CD8-positive, alpha-beta memory T cell (primary cell): ENCODE measurements at places on chromosomes 13 and 19.

- H3K36me3 ChIP-seq = no peaks in the 10 kb centered on the region
- H3K4me3 ChIP-seq = no peak overlapping the region
- no peak for DNase-seq
- no peaks in the 10 kb centered on the region for H3K4me1 ChIP-seq
These were observed 86.8 kb downstream of the EDNRB start for GRCh38 chr13:77831866-77832265.

DNA sequence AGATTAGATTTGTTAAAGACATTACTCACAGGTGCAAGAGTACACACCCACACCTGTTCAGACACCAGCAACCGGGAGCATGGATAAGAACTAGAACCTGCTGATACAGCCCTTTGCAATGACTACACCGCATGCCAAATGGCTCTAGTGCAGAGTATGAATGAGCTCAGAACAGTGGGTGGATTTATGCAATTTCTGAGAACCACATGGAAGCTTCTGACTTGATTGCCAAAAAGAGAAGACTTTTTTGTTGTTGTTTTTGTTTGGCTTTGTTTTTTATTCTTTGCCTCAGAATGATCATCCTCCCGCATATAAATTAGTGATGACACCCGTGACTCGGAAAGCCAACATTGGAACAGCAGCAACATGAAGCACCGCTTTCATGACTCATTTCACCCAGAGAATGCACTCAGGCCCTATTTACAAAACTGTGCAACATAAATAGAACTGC is 77.4 kb upstream of the LRCH1 start:
- H3K4me3 ChIP-seq = no peak overlapping the region
- no peak for DNase-seq
- no peaks in the 10 kb centered on the region for H3K36me3 ChIP-seq

GRCh38 chr19:44866664-44867063 is 20.6 kb downstream of the NECTIN2 start:
- H3K4me3 ChIP-seq = no peak overlapping the region
- H3K4me1 ChIP-seq = no peaks in the 10 kb centered on the region
- H3K27ac ChIP-seq = no peak overlapping the region
- no peaks in the 10 kb centered on the region for H3K27me3 ChIP-seq
- no peak for DNase-seq

- H3K27ac ChIP-seq = no peak overlapping the region
- no peak for DNase-seq
- peaks cover 7% of the 10 kb centered on the region for H3K4me1 ChIP-seq
- H3K36me3 ChIP-seq = no peaks in the 10 kb centered on the region
These were observed 1.7 kb upstream of the FSTL3 start for GRCh38 chr19:674282-675151.

DNA sequence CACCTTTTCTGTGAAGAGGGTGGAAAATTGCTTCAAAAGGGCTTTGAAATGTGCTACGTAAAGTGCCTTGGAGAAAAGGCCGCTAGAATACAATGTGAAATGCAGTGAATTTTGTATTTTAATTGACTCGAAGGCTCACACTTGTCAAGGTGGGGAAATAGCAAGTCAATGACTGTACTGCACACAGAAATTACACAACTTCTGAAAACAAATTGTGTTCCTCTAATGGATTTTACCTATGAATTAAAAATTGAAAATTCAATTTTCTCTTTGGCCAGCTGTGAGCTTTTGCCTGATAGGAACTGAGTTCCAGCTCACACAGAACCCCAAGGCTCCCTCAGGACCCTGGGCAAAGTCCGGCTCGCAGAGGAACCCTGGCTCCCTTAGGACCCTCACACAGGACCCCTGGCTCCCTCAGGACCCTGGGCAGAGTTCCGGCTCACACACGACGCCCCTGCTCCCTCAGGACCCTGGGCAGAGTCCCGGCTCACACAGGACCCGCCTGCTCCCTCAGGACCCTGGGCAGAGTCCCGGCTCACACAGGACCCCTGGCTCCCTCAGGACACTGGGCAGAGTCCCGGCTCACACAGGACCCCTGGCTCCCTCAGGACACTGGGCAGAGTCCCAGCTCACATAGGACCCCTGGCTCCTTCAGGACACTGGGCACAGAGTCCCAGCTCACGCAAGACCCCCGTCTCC is 324.9 kb downstream of the UQCRFS1 start:
- no peak overlapping the region for H3K4me3 ChIP-seq
- H3K27ac ChIP-seq = no peak overlapping the region
- no peaks in the 10 kb centered on the region for H3K4me1 ChIP-seq
- DNase-seq = no peak
- H3K27me3 ChIP-seq = no peaks in the 10 kb centered on the region

- no peaks in the 10 kb centered on the region for H3K27me3 ChIP-seq
- no peak for DNase-seq
- H3K36me3 ChIP-seq = no peaks in the 10 kb centered on the region
- H3K27ac ChIP-seq = no peak overlapping the region
- H3K4me1 ChIP-seq = peaks cover 61% of the 10 kb centered on the region
These were observed 74.8 kb upstream of the TM9SF2 start for GRCh38 chr13:99426426-99426825.

DNA sequence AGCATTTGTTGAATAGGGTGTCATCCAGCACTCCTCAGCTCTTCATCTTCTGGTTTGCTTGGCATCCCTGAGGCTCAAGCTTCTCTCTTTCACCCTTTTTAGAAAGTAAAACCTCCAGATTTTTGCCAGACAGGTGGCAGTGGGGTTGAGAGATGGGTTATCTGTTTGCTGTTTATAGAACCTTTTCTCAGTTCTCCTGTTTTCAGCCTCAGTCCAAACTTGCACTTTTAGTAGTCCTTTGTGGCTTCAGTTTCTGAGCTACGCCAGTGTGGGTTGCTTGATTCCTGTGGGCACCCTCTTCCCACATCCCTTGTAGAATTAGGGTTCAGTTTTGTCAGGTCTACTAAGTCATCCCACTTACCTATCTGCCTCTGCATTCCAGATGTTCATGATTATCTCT is 147.9 kb downstream of the PAN3 start:
- no peaks in the 10 kb centered on the region for H3K27me3 ChIP-seq
- no peak for DNase-seq
- H3K36me3 ChIP-seq = peaks cover 32% of the 10 kb centered on the region

DNA sequence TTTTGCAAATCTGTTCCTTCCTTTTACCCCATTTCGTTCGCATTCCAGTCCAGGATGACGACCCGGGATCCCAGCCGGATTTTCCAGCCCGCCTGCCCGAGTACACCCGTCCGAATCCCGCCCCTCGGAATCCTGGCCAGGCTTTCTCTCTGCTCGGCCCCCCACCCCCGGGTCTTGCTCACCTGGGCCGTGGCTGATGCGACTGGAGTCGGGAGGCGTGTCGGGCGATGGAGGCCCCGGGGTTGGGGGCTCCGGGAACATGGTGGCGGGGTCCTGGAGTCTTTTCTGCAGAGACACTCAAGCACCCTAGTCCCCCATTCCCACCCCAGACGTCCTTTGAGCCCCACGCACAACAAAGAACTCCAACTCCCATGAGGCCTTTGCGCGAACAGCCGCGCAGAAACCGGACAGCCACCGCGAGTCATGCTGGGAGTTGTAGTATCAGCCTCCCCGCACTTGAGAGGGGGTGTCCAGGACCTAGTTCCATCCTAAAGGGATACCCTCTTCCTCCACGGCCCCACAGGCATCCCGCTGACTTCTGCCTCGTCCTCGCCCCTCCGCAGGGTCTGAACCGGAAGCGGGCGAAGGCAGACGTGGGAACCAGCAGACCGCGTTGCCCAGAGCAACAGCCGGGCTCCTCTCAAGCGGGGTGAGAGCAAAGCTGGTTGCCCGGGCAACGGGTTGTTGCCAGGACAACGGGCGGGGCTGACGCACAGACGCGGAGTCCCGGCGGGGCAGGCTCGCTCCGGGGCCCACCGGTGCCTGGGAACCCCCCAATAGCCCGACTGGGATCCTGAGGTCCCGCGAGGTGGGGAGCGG is 1.1 kb downstream of the SYT5 start:
- H3K27ac ChIP-seq = peak overlapping the region; percentile 62
- peaks cover 28% of the 10 kb centered on the region for H3K4me1 ChIP-seq
- H3K27me3 ChIP-seq = peaks cover 70% of the 10 kb centered on the region
- no peaks in the 10 kb centered on the region for H3K36me3 ChIP-seq
- H3K4me3 ChIP-seq = peak overlapping the region; percentile 57

DNA sequence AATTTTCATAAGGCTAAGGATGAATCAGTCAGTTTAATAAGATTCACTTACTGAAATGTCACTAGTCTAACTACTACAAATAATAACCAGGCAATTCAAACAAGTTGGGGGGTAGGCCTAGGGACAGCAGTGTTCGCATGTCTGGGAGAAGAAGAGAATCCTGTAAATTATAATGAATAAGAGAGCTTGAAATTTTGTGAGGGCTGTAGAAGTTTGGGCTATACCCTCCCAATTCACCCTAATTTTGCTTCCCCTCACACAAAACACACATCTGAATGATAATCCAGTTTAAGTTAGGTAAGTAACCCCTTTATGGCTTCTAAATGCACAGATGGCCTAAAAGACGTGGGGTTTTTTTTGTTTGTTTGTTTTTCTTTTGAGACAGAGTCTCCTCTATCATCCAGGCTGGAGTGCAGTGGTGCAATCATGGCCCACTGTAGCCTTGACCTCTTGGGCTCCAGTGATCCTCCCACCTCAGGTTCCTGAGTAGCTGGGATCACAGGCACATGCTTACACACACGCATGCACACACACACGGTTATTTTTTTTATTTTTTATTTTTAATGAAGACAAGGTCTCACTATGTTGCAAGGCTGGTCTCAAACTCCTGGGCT is 69.9 kb downstream of the TBC1D4 start:
- no peak overlapping the region for H3K4me3 ChIP-seq
- no peak overlapping the region for H3K27ac ChIP-seq
- no peaks in the 10 kb centered on the region for H3K36me3 ChIP-seq
- H3K27me3 ChIP-seq = no peaks in the 10 kb centered on the region

DNA sequence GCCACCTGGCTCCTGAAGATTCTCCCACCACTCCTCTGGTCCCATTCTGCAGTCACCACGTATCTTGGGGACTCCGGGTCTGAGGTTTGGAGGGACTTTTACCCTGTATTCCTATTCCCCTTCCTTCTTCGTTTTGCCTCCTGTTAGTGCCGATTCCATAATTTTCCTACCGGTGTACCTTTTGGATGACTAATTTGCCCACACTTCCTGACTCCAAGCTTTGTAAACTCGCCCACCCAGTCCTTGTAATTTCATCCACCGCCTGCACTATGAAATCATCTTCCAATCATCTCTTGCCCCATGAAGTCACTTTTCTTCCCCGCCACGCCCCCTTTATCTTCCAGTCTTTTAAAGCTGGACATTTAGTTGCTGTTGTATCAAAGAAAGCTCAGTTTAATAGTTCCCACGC is 572 bp downstream of the UCHL3 start:
- no peaks in the 10 kb centered on the region for H3K27me3 ChIP-seq
- no peak for DNase-seq
- H3K4me3 ChIP-seq = peak overlapping the region; percentile 79
- H3K27ac ChIP-seq = peak overlapping the region; percentile 82
- peaks cover 5% of the 10 kb centered on the region for H3K36me3 ChIP-seq
- peaks cover 16% of the 10 kb centered on the region for H3K4me1 ChIP-seq

GRCh38 chr19:1745589-1746031 is 7.7 kb upstream of the ONECUT3 start:
- no peak overlapping the region for H3K4me3 ChIP-seq
- H3K27ac ChIP-seq = no peak overlapping the region
- peaks cover 31% of the 10 kb centered on the region for H3K4me1 ChIP-seq
- H3K27me3 ChIP-seq = peaks cover 47% of the 10 kb centered on the region
- DNase-seq = no peak

- H3K27me3 ChIP-seq = no peaks in the 10 kb centered on the region
- H3K4me1 ChIP-seq = peaks cover 16% of the 10 kb centered on the region
- no peak overlapping the region for H3K4me3 ChIP-seq
These were observed 1.1 kb upstream of the ZNF763 start for GRCh38 chr19:11963566-11964355.

GRCh38 chr19:33665776-33666595 is 44.2 kb downstream of the CHST8 start:
- H3K4me3 ChIP-seq = no peak overlapping the region
- no peak overlapping the region for H3K27ac ChIP-seq
- no peaks in the 10 kb centered on the region for H3K36me3 ChIP-seq
- H3K27me3 ChIP-seq = no peaks in the 10 kb centered on the region
- DNase-seq = no peak
- H3K4me1 ChIP-seq = no peaks in the 10 kb centered on the region

DNA sequence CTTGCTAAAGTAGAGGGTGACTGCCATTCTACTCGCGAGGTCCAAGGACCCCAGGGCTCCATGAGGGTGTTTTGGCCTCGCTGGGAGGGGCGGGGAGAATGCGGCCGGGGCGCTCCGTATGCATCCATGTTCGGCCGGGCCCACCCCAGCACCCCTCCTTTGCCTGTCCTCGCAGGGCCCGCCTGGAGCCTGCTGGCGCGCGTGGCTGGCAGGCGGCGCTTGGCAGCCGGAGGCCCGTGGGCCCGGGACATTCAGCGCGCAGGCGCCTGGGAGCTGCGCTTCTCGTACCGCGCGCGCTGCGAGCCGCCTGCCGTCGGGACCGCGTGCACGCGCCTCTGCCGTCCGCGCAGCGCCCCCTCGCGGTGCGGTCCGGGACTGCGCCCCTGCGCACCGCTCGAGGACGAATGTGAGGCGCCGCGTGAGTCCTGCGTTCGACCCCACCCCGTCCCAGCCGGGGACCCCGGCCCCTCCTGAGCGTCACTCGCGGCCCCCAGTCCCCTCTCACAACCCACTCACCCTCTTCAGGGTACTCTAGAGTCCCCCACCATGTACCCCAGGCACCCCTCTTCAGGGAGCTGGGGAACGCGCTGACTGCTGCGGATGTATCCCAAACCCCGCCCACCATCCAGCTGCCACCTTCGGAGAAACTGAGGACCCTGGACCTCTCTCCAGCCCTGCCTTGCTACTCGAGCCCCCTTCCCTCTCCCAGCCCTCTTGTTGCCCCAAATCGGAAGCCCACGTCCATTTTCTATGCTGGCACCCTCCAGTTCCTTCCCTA is 4.1 kb downstream of the DLL3 start:
- H3K4me1 ChIP-seq = peaks cover 25% of the 10 kb centered on the region
- DNase-seq = peak; percentile 82
- no peaks in the 10 kb centered on the region for H3K36me3 ChIP-seq
- peaks cover 31% of the 10 kb centered on the region for H3K27me3 ChIP-seq
- H3K27ac ChIP-seq = no peak overlapping the region
- H3K4me3 ChIP-seq = no peak overlapping the region

DNA sequence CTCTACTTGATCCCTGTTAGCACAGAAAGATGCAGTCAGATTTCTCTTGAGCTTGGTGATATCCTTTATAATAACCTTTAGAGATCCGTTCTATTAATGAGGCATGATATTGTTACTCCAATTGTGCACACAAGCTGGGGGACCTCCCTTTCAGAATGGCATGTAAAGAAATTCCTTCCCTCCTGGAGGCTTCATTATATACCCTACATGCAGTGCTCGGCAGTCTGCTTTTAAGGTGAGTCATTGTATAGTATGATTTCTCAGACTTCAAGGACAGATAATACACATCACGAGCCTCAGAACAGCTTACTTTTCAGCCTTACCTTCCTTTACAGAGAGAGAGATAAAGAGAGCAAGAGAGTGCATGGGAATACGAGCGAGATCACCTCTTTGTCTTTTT is 261.3 kb downstream of the ATP8A2 start:
- no peak overlapping the region for H3K27ac ChIP-seq
- no peak overlapping the region for H3K4me3 ChIP-seq
- DNase-seq = no peak
- H3K27me3 ChIP-seq = no peaks in the 10 kb centered on the region
- H3K36me3 ChIP-seq = no peaks in the 10 kb centered on the region
- no peaks in the 10 kb centered on the region for H3K4me1 ChIP-seq
